Right cardiac atrium (tissue), 5 donors: ENCODE measurements at places on chromosomes 3 and 15. TPM values are rescaled to one million over a fixed set of nuclear protein-coding genes. Genes with fewer than 3 reads are reported as not detected.

- DNase-seq = no peak
These were observed 3.7 kb downstream of the C3orf18 start for GRCh38 chr3:50563867-50564266.

- DNase-seq = no peak
These were observed 89.3 kb downstream of the RASA2 start for GRCh38 chr3:141575879-141576743.

GRCh38 chr3:124791142-124791541, 60.9 kb downstream of the UMPS start:
- DNase-seq = no peak

DNA sequence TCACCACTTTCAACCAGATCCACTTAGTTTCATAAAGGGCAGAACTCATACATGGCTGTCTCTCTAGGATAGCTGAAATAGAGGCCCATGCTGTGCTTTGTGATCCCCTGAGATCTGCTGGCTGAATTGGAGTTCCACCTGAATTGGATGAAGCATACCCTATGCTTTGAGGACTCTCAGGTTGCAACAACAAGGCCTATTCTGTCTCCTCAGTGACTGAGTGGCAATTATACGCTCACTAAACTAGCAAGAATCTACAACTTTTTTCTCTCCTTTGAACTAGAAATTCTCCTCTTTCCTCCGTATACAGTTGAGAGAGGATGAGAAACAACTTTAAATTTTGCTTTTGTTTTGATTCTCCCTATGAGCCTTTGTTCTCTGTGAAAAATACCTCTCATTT, 348.7 kb downstream of the LSAMP start:
- DNase-seq = no peak

DNA sequence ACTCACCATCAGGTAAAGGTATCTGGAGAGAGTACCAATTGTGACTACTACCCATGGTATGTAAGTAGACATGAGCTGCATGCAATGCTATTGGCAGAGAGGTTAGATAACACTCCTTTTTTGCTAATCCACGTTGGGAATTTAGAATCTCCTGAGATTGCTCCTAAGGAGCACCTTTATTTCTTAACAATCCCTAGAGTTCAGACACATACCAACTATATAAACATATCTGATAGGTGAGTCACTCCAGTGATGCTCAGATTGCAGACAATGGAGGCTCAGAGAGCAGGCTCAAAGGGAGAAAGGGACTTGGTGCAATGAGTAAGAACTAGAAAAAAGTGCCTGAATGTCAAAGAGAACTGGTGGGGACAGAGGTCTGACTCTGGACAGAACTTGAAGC, 47.0 kb upstream of the LRRFIP2 start:
- DNase-seq = no peak

DNA sequence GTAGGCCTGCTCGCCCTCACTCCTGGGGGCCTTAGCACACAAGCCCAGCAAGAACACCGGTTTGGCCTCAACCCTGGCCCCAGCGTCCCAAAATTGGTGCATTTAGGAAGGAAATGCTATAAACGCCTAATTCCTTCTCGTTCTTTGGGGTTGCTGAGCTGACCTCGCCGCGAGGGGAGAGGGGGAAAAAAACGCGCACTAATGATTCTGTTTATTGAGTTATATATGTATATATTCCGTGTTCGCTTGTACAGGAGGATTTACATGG, 3.9 kb downstream of the FEZF2 start:
- no peak for DNase-seq

DNA sequence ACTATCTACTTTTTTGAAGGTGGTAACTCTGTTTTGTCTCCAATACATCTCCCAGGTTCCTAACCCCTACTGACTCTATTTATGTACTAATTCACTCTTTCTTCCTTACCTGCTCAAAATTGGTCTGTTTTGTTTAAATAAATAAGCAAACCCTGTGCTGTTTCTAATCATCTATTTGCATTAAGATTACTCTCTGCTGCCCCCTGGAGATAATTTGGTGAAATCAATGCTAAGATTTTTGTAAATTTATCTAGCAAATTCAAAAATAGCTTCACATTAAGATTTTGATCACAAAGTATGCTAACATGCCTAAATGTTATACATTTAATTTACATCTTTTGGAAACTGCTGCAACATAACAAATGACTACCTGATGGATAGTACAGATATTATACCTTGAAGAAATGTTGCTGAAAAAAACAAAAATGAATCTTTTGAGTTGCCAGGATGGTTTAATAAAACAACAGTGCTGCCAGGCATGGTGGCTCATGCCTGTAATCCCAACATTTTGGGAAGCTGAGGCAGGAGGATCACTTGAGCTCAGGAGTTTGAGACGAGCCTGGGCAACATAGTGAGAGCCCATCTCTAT, 4.4 kb upstream of the CD200R1 start:
- DNase-seq = no peak

DNA sequence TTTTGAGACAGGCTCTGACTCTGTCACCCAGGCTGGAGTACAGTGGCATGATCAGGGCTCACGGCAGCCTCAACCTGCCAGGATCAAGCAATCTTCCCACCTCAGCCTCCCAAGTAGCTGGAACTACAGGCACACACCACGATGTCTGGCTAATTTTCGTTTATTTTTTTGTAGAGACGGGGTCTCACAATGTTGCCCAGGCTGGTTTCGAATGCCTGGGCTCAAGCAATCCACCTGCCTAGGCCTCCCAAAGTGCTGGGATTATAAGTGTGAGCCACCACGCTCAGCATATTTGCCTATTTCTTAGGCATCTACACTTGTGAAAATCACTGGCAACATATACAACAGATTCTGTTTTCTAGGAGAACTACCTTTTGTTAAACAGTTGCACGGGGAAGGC, 16.9 kb downstream of the MYO1E start:
- DNase-seq = no peak

- no peak for DNase-seq
These were observed 139.2 kb upstream of the EOMES start for GRCh38 chr3:27861046-27862036.

DNA sequence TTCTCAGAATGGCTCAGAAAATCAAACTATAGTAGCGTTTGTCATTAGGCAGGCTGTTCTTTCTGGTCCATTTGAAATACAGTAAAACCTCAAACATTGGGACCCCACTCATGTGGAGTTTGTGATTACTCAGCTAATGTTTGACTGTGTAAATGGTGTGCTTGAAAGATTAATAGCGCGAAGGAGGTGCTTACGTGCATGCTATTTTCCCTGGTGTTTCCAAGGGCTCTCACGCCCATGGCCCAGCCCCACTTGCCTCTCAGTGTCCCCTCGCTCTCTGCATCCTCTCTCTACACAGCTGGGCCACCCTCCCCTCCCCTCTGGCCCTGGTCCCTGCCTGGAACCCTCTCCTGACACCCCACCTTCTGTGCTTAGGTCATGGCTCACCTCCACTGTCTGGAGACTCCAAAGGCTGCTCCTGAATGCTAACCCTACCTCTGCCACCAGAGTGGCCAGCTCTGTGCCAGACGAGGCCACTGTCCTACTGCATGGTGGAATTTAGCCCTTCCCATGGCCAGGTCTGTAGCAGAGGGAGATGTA, 194.2 kb downstream of the PLCL2 start:
- DNase-seq = no peak

DNA sequence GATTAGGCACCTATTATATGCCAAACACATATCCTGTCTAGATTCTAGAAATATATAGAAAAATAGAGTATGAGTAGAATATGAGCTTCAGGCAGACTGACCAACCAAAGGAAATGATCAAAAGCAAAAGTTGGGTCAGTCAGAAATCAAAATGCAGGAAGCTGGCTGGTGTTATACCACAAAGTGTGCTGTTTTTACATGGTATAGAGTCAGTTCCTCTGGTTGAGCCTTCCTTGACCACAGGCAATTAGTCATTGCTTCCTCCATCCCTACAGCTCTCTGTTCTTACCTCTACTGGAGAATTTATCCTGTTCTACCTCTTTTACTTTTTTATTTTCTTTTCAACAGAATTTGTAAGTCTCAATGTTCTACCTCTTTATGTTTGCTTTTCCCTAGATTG, 149.8 kb downstream of the TMCO5A start:
- no peak for DNase-seq

DNA sequence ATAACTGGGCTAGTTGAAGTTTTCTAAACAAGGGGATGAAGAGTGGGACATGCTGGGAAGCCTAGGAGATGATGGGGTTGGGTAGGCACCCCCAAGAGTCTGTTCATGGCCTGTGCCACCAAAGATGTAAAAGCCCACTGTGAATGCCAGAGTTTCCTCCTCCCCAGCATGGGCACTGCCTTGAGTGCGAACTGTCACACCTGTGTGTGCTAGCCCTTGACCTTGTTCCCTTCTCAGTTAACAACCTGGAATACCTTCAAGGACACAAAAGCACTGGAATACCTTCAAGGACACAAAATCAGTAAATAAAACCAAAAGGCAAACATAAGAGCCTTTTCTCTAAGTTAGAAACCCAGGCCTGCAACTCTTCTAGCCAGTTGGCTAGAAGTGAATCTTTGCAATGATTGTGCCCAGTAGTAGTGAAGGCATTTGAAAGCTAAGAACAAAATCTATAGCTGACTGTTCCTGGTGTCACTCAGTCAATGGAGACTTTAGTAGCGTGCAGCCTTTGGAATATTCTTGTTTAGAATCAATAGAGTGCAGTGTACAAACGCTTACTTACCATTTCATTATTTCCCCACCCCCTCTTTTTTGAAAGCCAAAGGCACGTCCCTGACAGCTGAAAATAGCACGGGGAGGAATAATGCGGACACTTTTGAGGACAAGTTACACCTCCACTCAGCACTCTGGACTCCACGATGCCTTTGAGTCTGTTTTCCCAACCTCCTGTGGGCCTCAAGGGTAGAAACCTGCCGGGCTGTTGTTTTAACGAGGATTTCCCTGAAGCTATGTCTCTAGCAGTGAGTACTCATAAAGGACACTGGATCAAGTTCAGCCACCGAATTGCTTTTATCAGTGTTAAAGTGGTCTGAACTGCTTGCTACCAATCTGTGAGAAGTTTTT, 24.2 kb downstream of the PSMD6 start:
- DNase-seq = no peak

DNA sequence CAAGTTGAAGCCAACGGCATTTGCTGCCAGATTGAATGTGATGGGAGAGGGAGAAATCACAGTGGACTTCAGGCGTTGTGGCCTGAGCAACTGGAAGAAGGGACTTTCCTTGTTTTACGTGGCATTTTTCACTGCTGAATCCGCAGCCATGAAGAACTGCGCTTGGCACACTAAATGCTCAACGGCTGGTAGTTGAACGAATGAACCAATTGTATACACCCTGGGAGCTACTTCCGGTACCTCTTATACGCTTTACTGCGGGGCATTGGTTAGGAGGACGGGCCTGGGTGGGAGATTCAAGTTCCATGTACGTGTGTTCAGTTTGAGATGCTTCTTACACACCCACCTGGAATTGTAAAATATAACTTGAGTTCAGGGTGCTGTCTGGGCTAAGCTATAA, 5.2 kb downstream of the SYNM start:
- no peak for DNase-seq

DNA sequence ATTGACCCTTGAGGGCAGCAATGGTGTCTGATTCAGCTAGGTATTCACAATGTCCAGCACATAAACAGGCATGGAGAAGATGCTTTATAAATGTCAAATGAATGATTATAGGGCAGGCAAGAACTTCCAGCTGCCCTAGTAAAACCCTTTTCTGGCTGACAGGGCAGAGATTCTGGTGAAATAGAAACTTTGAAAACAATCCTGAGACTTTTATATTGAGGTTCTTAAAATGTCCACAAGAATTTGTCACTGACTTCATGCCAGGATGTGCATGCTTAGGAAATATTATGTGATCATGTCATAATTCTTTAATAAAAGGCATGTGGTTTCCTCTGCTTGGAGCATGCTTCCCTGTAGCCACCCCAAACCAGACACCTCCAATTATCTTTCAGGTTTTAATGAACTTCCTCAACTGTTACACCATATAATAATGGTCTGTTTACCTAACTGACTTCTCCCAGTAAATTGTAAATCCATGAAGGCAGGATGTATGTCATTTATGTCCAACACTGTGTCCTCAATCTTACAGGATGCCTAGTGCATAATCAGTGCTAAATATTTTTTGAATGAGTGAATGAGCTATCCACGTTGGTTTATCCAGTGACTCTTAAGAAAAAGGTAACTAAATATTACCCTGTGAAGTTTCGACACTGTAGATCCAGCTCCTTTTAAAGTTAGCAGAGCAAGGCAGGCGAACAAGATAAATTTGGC, 43.4 kb upstream of the CLRN1 start:
- no peak for DNase-seq

DNA sequence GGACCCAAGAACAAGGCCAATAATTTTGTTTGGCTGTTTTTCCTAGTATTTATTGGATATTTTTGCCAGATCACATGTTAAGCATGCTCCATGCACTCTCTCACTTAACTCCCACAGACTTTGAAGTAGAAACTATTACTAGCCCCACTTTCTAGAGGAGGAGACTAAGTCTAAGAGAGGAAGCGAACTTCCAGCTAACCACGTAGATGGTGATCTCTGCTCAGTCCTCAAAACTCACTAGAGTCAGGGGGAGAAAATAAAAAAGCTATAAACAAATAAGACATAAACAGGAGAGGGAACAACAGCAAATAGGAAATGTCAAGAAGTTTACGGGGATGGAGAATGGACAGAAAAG, 481.0 kb upstream of the PROK2 start:
- no peak for DNase-seq

GRCh38 chr3:5122741-5123706, 932 bp downstream of the ARL8B start:
- no peak for DNase-seq

GRCh38 chr15:89184357-89184756, 37.0 kb downstream of the RLBP1 start:
- no peak for DNase-seq

DNA sequence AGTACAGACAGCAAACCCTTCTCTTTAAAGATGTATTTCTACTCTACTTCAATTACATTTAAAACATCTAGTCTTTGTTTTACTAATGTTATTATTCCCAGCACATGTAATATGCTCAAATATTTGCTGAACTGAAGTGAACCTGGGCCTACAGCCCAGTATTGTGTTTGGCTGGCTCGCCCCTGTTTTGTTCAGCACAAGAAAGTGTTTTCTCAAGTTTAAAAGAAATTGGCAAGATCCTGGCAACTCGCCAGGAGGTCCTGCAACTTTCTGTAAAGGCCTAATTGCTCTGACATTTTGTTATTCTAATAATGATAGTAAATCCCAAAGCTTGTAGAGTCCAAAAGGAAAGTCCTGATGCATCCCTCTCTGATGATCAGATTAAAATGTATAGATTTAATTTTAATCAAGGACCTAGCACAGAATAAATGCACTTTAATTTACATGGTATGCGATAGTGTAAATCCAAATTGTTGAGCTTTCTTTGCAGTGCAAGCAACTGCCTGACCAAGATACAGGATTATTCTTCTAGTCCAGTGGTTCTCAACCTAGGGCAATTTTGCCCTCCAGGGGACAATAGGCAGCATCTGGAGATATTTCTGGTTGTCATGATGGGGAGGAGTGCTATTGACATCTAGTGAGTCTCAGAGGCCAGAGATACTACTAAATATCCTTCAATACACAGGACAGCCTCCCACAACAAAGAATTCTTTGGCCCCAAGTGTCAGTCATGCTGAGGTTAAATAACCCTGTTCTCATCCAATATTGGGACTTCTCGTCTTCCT, 35.7 kb upstream of the TMOD3 start:
- DNase-seq = peak; percentile 66

Gene TNFAIP8L3
- 7.3 TPM for total RNA-seq

Gene ZNF774
- 4.3 TPM for total RNA-seq

Gene MAP6D1
- 1.6 TPM for total RNA-seq

Gene BRPF1
- total RNA-seq = 9.2 TPM
